ENCODE measurements at places on chromosomes 3 and 15.
A peak's percentile ranks its signal among the peaks of the same experiment; 100 is the strongest.

- DNase-seq: no peak
Measured at GRCh38 chr3:149468504-149469212, 5.8 kb upstream of the TM4SF4 start.

DNA sequence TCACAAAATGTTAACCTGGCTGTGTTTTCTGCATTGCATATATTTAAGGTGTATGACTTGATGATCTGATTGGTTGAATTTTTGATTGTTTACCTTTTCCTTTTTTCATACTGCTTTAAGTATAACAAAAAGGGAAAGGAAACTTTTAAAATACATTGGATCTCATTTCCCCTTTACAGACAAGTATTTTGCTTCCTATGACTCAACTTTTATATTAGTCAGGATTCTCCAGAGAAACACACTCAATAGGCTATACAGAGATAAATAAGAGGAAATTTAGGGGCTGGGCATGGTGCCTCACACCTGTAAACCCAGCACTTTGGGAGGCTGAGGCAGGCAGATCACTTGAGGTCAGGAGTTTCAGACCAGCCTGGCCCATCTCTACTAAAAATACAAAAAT, 205.8 kb downstream of the TJP1 start:
- DNase-seq: no peak

DNA sequence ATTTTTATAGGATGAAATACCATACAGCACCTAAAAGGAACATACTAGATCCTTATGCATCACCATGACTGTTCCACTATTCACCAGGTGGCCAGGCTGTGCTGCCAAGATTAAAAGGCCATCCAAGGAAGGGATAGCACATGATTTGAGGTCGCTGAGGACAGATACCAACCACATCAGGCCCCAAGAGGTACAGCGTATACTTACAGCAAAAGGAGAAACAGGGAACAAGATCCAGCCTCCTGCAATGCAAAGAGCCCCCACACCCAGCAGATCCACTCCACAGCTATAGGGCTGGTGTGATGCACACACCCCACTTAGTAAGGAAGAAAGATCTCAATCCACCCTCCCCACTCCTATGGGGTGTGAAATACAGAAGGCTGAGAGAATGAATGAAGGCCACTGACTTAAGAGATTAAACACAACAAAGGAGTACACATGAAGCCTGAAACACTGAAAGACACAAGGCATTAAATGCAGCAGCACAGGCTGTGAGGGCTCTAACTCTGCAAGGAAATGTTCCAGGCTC, 32.0 kb upstream of the ZNF445 start:
- peak; percentile 2 for DNase-seq

DNA sequence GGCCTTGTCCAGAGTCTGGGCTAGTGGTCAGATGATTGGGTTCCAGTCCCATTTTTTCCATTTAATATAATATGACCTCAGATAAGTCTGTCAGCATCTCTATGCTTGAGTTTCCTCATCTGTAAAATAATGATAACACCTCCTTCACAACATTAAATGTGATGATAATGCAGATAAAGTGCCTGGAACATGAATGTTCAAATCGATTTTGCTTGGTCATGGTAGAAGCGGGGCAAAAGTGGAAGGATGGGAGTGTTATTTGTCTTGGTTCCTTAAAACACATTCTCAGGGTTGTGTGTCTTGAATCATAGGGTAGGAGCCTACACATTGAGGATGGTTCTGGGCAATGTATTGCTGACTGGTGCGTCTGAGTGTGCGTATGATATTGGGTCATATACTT, 16.9 kb downstream of the ARIH2 start:
- peak; percentile 71 for DNase-seq

DNA sequence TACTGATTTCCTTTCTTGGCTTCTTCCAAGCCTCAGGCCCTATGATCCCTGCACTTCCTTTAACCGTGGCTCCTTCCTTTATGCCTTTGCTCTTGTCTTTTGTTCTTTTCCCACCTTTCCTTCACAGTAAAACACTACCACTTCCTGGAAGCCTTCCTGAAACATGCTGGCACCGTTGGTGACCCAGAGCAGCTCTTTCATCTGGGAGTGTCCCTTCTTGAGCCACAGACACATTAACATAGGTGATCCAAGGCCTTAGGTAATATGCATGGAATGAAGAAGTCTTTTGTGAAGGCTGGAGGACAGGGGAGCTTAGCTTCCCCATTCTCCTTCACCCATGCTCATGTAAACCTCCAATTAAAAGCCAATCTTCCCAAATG, 39.4 kb downstream of the AMOTL2 start:
- no peak for DNase-seq

DNA sequence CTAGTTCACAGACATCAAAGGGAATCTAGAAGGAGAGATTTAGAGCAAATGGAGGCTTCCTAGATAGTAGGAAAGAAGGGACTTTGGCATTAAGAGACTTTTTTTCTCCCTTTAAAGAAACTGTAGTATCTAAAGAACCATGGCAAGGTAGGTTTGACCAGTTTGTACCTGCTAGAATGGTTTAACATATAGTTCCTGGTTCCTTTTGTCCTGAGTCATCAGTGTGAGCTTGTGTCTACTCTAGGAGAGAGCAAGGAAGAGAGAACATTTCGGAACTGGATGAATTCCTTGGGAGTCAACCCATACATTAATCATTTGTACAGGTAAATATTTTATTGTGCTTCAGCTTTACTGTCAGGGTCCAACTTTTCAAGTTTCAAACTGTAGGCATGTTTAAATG, 29.6 kb upstream of the TRPC1 start:
- DNase-seq: no peak

GRCh38 chr3:110618512-110619226, 452.9 kb upstream of the NECTIN3 start:
- DNase-seq: no peak

GRCh38 chr3:5531741-5532290, 344.3 kb downstream of the EDEM1 start:
- no peak for DNase-seq

DNA sequence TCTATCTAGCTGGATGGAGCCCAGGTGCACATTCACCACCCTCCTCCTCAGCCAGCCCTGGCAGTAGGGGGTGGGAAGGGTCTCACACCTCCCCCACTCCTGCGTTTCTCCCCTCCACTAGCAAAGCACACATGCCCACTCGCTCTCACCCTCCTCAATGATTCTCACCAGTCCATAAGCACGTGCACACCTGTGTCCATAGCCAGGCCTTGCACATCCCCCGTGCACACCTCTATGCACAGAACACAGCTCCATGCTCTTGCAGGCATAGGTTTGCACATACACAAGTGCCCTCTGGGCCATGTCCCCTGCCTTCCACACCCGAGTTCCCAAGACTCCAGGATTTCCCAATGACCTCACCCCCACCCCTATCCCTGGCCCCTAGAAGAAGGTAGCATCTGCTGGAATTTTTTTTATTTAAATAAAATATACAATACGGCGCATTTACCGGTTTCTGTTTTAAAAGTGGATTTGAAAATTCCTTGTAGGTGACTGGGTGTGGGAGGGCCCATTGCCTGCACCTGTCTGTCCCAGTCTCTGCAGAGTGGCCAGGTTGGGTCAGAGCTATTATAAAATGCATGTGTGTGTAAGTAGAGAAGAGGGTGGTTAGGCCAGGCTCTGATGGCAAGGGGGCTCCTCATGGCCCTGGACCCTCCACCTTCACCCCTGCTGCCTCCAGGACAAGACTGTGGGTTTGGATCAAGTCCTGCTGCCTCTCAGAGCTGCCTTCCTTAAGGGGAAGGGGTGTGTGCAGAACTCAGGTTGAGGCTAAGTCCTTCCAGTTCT, 49.1 kb downstream of the HCN4 start:
- DNase-seq: no peak

- no peak for DNase-seq
Measured at GRCh38 chr3:149547413-149547812, 72.9 kb downstream of the TM4SF4 start.

- peak; percentile 24 for DNase-seq
Measured at GRCh38 chr3:22231061-22231460, 480.1 kb upstream of the ZNF385D start.

- DNase-seq: peak; percentile 46
Measured at GRCh38 chr15:52527911-52528563, 643 bp downstream of the MYO5A start.

- peak; percentile 58 for DNase-seq
Measured at GRCh38 chr15:75167588-75168350, 33.9 kb upstream of the C15orf39 start.

- DNase-seq: no peak
Measured at GRCh38 chr15:100208921-100209603, 132.7 kb downstream of the ADAMTS17 start.

- peak; percentile 46 for DNase-seq
Measured at GRCh38 chr3:58683466-58683865, 16.9 kb upstream of the FAM3D start.

GRCh38 chr15:47039225-47039624, 678.1 kb upstream of the SEMA6D start:
- DNase-seq: no peak

DNA sequence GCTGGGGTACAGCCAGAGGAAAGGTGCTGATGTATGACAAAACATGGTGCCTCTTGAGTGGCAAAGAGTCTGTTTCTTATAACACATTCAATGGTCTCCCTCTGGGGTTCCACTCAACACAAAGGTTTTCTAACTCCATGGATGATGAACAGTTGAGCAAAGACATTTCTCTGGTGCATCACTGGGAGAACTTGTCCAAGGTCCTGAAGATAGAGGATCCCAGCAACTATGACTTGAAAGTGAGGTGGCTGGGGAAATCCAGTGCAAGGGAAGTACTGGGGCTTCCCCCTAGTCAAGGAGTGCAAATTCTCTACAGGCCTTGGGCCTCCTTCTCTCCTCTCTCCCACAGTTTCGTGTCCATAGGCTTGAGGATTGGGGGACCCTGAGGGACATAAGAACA, 431.1 kb downstream of the WDR72 start:
- no peak for DNase-seq

GRCh38 chr15:99142562-99142961, 37.7 kb downstream of the SYNM start:
- no peak for DNase-seq

GRCh38 chr3:27880969-27881892, 159.1 kb upstream of the EOMES start:
- no peak for DNase-seq

GRCh38 chr3:28347374-28348264, 902 bp upstream of the ZCWPW2 start:
- DNase-seq: peak; percentile 94

GRCh38 chr3:127590282-127590592, 296 bp downstream of the TPRA1 start:
- DNase-seq: no peak

DNA sequence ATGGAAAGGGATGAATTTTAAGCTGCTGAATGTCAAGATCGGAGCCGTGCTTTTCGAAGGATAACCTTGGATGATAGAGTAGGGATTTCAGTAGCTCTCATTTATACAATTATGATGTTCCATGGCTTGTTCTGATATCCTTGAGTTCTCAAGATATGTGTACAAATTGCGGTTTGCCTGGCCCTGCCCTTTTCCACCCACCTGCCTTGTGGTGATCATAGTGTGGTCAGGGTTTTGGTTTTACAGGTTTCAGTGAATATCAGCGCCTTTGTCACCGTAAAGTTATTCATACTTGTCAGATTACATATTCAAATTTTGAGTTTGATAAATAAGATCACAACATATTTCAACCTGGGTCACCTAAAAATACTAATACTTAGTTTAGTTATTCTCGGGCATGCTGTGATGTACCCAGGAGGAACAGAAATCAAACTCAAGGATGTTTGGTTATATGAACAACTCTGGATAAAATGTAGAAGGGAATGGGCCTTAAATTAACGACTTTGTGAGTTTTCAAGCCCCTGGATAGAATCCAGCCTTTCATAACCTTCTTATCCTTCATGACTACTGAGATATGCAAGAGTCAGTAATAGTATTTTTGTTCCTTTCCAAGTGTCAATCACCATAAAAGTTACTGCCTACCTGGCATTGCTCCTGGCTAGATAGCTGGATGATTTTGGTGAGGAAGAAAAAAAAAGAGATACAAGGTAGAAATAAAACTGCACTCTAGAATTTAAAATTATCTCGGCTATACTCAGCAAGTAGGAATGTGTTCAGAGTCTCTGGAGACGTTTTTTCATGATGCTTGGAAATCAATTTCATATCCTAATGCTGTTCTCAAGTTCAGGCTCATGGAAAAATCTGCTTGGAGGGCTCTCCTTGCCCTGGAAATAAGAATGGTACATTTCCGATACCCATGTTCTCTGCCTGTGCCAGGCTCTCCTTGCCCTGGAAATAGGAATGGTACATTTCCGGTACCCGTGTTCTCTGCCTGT, 209.2 kb upstream of the TPRG1 start:
- no peak for DNase-seq

GRCh38 chr3:135199137-135199536, 404.1 kb downstream of the EPHB1 start:
- no peak for DNase-seq

- no peak for DNase-seq
Measured at GRCh38 chr15:27686369-27686768, 412.7 kb downstream of the OCA2 start.

DNA sequence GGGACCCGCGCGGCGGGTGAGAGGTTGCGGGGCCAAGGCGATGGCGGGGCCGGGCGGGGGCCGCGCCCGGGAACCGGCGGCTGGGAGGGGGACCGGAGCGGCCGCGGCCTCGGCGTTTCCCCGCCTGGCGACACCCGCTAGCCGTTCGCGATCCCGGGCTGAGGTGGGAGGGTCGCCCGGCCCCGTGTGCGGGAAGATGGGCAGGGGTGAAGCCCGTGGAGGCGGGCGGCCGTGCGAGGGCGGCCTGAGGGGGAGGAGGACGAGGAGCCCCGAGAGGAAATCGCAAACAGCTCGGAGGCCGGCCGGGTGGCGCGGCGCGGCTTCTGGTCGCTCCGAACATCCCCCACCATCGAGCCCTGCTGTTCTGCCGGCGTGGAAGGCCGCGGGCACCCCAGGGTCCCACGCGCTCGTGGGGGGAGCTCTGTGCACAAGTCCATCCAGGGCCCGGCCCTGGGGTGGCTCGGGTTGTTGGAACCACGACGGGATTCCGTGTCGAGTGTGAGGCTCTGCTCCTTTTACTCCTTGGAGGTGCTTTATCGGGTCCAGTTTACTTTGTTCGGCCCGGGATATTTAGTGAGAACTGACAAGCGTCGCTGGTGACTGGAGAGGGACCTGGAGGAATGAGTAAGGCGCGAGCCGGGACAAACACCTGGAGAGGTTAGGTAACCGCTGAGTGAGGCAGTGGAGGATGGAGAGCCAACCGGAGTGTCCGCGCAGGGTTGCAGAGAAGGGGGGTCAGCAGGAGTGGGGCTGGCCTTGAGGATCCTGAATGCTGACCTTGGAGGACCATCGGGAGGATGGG, 728 bp downstream of the CRTC3 start:
- DNase-seq: peak; percentile 40

DNA sequence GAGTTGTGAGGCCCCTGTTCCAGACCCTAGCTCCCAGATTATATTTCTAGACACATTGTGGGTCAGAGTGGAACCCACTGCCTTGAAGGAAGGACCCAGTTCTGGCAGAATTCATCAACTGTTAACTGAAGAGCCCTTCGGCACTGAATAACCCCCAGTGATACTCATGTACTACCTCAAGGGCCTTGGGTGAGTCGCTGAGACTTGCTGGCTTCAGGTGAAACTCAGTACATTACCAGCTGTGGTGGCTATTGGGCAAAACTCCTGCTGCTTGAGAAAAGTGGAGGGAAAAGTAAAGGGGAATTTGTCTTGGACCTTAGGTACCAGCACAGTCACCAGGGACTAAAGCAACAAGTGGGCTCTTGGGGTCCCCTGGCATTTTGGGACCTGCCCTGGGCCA, 394.9 kb upstream of the EPHA3 start:
- DNase-seq: no peak

- DNase-seq: no peak
Measured at GRCh38 chr3:188365988-188366698, 212.2 kb downstream of the LPP start.

GRCh38 chr3:31364711-31365110, 168.0 kb upstream of the STT3B start:
- no peak for DNase-seq

GRCh38 chr3:191783024-191783423, 322.1 kb downstream of the PYDC2 start:
- no peak for DNase-seq

Measured in suppressor macrophage treated with lipopolysaccharide for 4 hours (primary cell).